T-helper 9 cell (primary cell): ENCODE measurements at places on chromosomes 7 and 10.

DNA sequence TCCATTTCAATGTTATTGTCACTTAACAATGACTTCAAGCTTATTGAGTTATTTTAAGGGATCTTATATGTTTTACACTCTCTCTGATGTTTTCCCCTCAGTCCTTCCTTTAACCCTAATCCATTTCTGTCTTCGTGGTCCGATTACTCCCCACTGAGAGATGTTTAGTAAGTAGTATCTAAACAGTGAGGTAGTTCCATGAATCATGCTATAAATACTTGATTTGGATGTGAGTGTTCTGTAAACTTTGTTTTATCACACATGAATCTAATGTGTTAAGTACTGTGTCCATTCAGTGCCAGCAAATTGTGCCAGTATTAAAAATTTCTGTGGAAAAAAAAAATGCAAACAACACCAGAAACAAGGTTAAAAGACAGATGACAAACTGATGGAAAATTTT, 18.6 kb downstream of the RPP30 start:
- DNase-seq = no peak

GRCh38 chr7:70193514-70193913, 595.2 kb downstream of the AUTS2 start:
- no peak for DNase-seq

GRCh38 chr10:78649429-78649828, 419.3 kb upstream of the ZMIZ1 start:
- DNase-seq = no peak

- no peak for DNase-seq
These were observed 27.0 kb downstream of the SND1 start for GRCh38 chr7:127678947-127679346.

- DNase-seq = no peak
These were observed 48.0 kb downstream of the RHOBTB1 start for GRCh38 chr10:60896033-60896432.

DNA sequence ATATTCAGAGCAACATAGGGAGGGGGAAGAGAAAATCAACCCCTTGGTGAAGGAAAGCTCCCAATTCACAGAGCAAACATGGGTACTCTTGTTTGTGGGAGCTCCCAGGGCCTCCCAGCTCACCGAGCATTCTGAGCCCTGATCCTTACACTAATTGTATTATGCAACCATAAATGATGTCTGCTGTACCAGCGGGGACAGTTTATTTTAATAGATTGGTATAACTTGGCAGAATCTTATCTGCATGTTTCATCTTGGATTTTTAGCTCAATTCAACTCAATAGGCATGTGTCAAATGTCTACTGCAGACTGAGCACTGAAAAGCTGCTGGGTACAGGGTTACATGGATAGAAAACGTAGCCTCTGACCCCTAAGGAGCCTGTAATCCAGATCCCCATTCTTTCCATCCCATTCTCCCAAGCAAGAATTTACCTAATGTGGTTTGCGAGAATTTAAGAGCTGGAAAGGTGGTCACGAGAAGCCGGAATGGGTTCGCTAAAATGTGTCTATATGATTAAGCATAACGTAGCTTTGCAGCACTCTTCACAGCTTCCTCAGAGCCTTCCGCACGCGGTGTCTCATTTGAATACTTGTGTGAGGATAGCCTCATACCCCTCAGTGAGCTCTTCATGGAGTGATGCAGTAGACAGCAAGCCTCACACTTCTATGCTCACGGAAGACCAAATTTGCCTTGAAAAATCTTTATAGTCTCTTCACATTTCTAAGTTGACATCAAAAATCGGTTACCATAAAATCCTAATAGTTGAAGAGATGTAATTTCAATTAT, 18.3 kb downstream of the EGFR start:
- DNase-seq = no peak

DNA sequence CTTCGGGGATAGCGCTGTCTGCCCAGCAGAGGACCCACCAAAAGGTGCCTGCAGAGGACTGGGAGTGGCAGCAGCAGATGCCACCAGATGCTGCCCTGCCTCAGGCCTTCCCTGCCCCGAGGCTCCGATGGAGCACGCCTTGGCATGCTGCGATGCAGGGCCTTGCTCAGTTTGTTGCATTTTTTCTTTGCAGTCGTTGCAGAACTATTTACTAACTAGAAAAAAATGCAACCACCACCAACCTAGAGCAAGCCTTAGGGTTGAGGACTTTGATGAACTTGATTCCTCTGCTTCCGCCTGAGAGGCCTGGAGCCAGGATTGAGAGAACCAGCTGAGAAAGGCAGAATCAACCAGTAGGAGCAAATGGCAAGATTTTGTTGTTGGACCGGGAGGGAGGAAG, 585.6 kb upstream of the MKI67 start:
- DNase-seq = no peak

GRCh38 chr10:71263376-71263775, 51.0 kb downstream of the UNC5B start:
- DNase-seq = no peak

- DNase-seq = no peak
These were observed 14.5 kb downstream of the LOXL4 start for GRCh38 chr10:98253499-98253898.

DNA sequence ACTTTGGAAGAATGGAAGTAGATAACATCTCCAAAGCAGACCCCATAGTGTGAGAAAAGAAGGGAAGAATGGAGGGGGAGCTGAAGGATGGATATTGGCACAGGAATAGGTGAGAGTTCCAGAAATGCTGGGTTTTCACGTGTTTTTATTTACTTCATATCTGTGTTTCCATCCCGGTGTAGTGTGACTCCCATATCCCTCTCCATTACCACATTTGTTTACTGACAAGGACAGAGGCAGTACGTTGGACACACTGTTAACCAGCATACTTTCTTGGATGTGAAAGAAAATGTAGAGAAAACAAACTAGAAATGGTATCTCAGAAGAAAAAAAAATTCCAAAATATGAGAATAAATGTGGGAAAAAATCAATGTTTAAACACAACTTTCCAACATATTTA, 124.4 kb upstream of the PFKP start:
- DNase-seq = no peak

DNA sequence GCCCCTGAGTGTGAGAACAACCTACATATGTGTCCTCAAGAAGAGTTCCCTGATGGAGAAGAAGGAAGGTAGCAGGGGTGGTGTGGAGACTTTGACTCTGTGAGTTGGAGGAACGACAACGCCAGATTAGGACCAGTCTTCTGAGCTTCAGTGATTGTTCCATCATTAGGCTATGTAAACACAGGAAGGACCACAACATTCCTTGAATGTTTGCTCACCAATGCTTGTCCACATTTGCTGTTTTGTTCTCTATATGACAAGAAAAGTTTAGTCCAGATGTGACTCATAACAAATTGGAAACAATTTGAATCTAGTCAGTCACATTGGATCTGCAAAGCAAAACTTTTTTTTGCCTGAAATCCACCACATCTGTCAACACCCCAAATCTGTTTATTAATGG, 62.7 kb downstream of the ENTPD1 start:
- DNase-seq = no peak

DNA sequence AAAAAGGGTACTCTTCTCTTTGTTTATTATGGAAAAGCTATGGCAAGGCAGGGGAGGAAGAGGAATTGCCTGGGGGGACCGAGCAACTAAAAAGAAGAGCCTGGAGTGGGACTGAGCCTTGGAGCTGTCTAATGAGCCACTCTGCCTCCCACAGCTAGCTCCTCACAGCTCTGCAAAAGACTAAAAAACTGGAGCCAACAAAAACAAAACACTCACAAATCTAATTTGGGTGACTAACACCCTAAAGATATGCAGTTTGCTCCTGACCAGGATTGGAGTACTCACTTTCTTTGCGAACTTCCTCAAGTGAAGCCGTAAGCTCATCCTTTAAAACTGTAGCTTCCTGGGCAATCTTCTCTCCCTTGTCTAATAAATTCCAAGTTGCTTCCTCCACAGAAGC, 89.4 kb downstream of the CTNNA3 start:
- DNase-seq = no peak

DNA sequence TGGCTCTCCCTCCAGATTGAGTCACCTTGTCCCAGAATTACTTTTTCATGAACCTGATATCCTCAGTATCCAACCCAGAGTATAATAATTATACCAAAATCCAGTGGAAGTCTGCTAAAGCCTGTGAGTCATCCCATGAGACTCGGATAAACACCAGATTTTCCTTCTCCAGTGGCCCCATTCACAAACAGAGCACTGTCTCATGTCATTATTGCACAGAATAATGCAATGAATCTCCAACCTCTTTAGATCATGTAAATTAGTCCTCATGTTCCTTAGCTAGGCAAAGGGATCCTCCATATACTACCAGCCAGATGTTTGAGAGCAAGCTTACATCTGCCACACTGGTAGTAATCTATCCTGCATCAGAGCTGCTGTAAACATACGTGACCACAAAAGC, 89.0 kb downstream of the AMPH start:
- no peak for DNase-seq

- DNase-seq = no peak
These were observed 10.7 kb downstream of the FZD8 start for GRCh38 chr10:35631404-35631803.

DNA sequence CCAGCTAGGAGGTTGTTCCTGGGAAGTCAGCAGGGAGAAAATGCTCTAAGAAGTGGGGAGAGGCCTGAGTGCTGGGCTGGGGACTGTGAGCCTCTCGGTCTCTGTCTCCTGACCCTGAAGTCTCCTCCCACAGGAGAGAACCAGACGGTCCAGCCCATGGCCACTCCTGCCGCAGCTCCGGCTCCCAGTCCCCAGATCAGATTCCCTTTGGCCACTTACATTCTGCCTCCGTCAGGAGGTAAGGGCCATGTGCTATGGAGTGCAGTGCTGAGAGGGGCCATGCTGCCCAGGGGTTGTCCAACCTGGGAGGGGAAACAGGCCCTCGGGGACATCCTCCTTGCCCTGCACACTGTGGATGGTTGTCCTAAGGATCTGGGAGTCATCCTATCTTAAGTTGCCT, 21.3 kb upstream of the ZNF467 start:
- no peak for DNase-seq

- DNase-seq = no peak
These were observed 110.9 kb downstream of the COL13A1 start for GRCh38 chr10:69912589-69912988.

DNA sequence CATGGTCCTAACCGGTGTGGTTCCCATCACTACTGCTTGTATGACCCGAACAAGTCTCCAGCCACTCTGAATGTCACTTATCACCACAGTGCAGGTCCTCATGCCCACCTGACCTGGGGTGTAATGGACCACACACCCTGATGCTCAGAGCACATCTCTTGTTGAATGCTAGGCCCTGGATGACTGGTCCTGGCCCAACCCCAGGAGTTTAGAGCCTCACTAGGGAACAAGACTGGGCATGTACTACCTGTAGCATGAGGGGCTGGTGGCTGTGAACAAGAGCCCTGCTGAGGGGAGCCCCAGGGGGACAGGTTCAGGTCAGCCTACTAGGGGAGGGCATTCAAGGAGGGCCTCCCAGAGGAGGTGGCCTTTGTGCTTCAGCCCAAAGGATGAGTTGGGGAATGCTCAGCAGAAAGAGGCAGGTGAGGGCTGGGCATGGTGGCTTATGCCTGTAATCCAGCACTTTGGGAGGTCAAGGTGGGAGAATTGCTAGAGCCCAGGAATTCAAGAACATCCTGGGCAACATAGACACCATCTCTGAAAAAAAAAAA, 31.2 kb downstream of the ZMIZ1 start:
- no peak for DNase-seq

DNA sequence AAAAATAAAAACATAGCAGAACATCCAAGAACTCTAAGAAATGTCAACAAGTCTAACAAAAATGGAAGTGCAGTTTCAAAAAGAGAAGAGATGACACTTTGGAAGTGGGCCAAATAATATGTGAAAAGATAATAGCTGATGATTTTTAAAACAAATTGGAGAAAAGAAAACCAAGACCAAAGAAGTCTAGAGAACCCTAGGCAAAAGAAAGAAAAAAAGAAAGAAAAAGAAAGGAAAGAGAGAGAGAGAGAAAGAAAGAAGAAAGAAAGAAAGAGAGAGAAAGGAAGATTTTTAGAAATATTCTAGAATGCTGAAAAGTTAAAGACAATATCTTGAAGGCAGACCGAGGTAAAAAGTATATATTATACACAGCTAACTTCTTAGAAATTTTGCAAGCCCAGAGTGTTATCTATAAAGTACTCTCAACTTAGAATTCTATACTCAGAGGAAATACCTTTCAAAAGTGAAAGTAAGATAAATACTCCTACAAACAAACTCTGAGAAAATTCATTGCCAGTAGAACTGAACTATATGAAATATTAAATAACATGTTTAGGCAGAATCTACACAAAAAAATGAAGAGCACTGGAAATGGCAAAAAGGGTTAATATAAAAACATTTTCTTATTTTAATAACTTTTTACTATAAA, 138.7 kb upstream of the SMIM30 start:
- no peak for DNase-seq
